ENCODE measurements at places on chromosomes 6 and 20.

- DNase-seq: no peak
These were observed 351.7 kb upstream of the ARID1B start for GRCh38 chr6:156425359-156426020.

- no peak for DNase-seq
These were observed 158.3 kb upstream of the OGFRL1 start for GRCh38 chr6:71130277-71130676.

DNA sequence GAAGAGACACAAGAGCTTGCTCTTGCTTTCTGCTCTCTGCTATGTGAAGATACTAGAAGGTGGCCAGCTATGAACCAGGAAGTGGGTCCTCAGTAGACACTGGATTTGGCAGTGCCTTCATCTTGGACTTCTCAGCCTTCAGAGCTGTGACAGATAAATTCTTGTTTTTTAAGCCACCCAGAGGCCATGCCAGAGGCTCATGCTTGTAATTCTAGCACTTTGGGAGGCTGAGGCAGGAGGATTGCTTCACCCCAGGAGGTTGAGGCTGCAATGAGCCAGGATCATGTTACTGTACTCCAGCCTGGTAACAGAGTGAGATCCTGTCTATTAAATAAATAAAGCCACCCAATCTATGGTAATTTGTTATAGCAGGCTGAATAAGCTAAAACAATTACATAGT, 185.5 kb upstream of the SALL4 start:
- DNase-seq: no peak

GRCh38 chr6:91196729-91197128, 609.9 kb upstream of the MAP3K7 start:
- no peak for DNase-seq

- DNase-seq: no peak
These were observed 86.8 kb downstream of the PLG start for GRCh38 chr6:160788806-160789205.

GRCh38 chr6:161367472-161367871, 93.6 kb upstream of the AGPAT4 start:
- DNase-seq: no peak

DNA sequence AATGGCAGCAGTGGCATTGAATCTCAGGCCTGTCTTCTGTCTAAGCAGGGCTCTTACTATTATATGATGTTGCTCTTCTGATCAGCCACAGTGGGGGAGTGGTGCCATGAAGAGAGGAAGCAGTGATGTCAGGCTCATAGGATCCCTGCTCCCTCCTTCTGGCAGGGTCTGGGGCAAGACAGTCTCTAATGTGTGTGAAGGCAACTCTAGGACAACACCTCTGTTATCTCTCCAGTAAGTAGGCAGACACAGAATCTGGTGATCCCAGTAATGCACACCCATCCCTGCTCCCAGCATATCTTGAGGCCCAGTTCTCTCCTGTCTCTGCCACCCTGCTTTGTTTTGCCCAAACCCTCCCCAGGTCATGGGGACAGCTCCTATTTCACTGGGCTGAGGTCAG, 8.8 kb downstream of the C20orf202 start:
- DNase-seq: no peak

DNA sequence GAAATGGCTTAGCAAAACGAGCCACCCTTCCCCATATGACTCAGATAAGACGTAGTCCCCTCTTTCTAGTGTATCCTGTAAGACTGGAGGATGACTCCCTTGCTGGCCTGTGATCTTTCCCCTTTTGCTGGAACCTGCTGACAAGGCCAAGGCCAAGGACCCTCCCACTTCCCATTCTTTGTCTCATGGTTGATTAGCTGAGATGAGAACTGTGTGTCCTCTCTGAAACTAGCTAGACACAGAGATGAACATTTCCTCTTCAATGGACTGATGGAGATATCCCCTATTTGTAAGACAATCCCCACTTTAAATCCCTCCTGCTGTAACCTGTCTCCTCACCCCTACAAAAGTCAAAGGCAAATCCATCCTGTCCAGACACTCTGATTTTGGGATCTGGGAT, 33.4 kb upstream of the SCRT2 start:
- no peak for DNase-seq

GRCh38 chr6:112486454-112486853, 139.3 kb downstream of the RFPL4B start:
- no peak for DNase-seq

DNA sequence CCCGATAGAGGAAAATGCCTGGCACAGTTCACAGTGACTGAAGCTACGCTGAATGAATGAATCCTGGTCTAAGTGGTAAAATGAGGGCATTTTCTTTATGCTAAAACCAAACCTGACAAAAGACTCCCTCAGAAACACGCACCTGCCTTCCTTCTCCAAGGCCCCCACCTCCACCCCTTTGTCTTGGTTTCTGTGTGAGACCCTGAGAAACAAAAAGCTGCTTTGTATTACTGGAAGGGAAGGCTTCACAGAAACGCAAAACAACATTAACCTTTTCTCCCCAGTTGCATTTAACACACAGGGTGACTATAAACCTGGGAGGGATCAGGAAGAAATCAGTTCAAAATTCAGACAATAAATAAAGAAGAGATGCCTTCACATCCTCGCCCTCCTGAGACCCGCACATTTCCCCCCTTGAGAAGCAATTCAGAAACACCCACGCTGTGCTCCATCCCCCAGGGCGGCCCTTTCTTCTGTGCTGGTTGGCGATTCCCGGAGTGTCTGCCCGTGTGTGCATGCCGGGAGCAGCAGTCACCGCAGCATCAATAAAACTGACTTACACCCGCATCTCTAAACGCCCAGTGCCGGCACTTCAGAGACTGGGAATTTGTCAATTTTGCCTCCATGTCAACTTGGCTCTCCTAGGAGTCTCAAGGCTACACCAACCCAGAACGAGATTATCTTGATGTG, 67.2 kb upstream of the TRAF3IP2 start:
- no peak for DNase-seq

- peak; percentile 70 for DNase-seq
These were observed 15.4 kb downstream of the EZR start for GRCh38 chr6:158803733-158804143.

DNA sequence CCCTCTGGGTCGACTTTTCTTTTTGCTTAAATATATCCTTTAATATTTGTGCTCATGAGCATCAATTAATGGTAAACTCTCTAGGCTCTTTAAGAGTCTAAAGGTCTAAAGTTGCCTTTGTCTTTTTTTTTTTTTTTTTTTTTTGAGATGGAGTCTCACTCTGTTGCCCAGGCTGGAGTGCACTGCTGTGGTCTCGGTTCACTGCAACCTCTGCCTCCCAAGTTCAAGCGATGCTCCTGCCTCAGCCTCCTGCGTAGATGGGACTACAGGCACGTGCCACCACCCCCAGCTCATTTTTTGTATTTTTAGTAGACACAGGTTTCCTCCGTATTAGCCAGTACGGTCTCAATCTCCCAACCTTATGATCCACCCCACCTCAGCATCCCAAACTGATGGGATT, 122.0 kb upstream of the TMEM170B start:
- DNase-seq: no peak

GRCh38 chr6:137011406-137011805, 33.4 kb downstream of the IL20RA start:
- no peak for DNase-seq

GRCh38 chr6:20657274-20657800, 123.1 kb downstream of the CDKAL1 start:
- DNase-seq: no peak

GRCh38 chr6:110295451-110296165, 62.5 kb downstream of the METTL24 start:
- DNase-seq: no peak

Data from KBM-7 (cell line).